Cerebellum (tissue), 4 donors: ENCODE measurements at places on chromosomes 3 and 15. TPM values are rescaled to one million over a fixed set of nuclear protein-coding genes. Genes with fewer than 3 reads are reported as not detected.

The SLC12A8 gene
- 3.1 TPM for total RNA-seq

The KCTD6 gene
- 33.2 TPM for total RNA-seq

The SOX2 gene
- 59.1 TPM for total RNA-seq

The PCNP gene
- 102 TPM for total RNA-seq

The CPLX3 gene
- total RNA-seq: 1.00 TPM

The FRMD5 gene
- total RNA-seq: 27.9 TPM

The FAM227B gene
- 7.6 TPM for total RNA-seq

The GOLGA6L4 gene
- 3.6 TPM for total RNA-seq

The SNTN gene
- total RNA-seq: not detected

The GOLGA6L1 gene
- not detected for total RNA-seq

The CLDN11 gene
- 39.6 TPM for total RNA-seq

The MAGI1 gene
- total RNA-seq: 103 TPM

The SPRED1 gene
- 55.0 TPM for total RNA-seq

The SRGAP3 gene
- total RNA-seq: 130 TPM

The TNFSF10 gene
- 2.0 TPM for total RNA-seq

The IRAK2 gene
- 1.5 TPM for total RNA-seq

The OXSM gene
- 9.0 TPM for total RNA-seq

The SLC51B gene
- total RNA-seq: not detected

The CHRFAM7A gene
- total RNA-seq: 6.4 TPM

The COL6A5 gene
- total RNA-seq: 1.5 TPM

The SYNPR gene
- 6.1 TPM for total RNA-seq

The CEMIP gene
- 7.1 TPM for total RNA-seq

The PRSS50 gene
- 0.45 TPM for total RNA-seq

The TJP1 gene
- 82.0 TPM for total RNA-seq

The FETUB gene
- not detected for total RNA-seq

The PLCL2 gene
- total RNA-seq: 54.8 TPM

The ZNF501 gene
- total RNA-seq: 20.3 TPM

The PLA2G4F gene
- total RNA-seq: not detected

The VIPR1 gene
- total RNA-seq: 2.0 TPM

The ITIH1 gene
- 0.18 TPM for total RNA-seq

The IL17RC gene
- total RNA-seq: 12.8 TPM

The A4GNT gene
- total RNA-seq: not detected

The RAB6B gene
- total RNA-seq: 50.9 TPM

The STARD5 gene
- total RNA-seq: 7.8 TPM

The MPI gene
- total RNA-seq: 36.1 TPM

The GASK1A gene
- total RNA-seq: 11.4 TPM
